ENCODE measurements at places on chromosomes 11 and 22. TPM values are rescaled to one million over a fixed set of nuclear protein-coding genes. Genes with fewer than 3 reads are reported as not detected.

GRCh38 chr11:40032331-40032730, 1427.1 kb downstream of the LRRC4C start:
- no peak overlapping the region for H3K27ac ChIP-seq
- H3K4me1 ChIP-seq = no peaks in the 10 kb centered on the region
- no peak for ATAC-seq

- H3K27me3 ChIP-seq = peaks cover 12% of the 10 kb centered on the region
- ATAC-seq = no peak
- H3K36me3 ChIP-seq = no peaks in the 10 kb centered on the region
- H3K4me1 ChIP-seq = no peaks in the 10 kb centered on the region
- no peak overlapping the region for H3K27ac ChIP-seq
Observed at GRCh38 chr11:57131080-57131790, 50.5 kb upstream of the LRRC55 start.

DNA sequence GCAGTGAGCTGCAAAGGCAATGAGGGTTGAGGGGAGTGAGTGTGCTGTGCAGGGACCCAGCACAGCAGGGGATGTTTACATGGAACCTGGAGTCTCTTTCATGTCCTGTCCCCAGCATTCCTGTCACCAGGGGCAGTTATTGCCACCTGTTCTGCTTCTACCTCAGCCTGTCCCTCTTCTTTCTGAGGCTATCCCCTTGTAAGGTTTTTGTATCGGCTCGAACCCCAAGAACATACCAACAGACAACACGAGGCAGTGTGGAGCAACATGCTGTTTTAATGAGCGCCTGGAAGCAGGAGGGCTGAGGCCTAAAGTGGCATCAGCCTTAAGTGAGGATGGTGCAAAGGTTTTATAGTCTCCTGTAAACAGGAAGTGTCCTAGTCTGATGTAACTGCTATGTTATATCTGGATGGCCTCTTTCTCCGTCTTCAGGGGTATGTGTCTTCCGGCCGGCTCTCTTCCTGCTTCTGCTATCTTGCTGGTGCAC, 3.9 kb downstream of the SCGB2A2 start:
- H3K27ac ChIP-seq = no peak overlapping the region
- ATAC-seq = no peak
- H3K4me3 ChIP-seq = no peak overlapping the region
- peaks cover 28% of the 10 kb centered on the region for H3K27me3 ChIP-seq

GRCh38 chr11:43434893-43435292, 76.2 kb downstream of the TTC17 start:
- ATAC-seq = no peak
- no peak overlapping the region for H3K27ac ChIP-seq
- H3K4me3 ChIP-seq = no peak overlapping the region
- no peaks in the 10 kb centered on the region for H3K36me3 ChIP-seq

GRCh38 chr22:27670701-27671412, 130.7 kb downstream of the MN1 start:
- H3K27me3 ChIP-seq = no peaks in the 10 kb centered on the region
- H3K27ac ChIP-seq = no peak overlapping the region
- ATAC-seq = no peak
- no peak overlapping the region for H3K4me3 ChIP-seq
- H3K4me1 ChIP-seq = peaks cover 3% of the 10 kb centered on the region
- H3K36me3 ChIP-seq = no peaks in the 10 kb centered on the region

GRCh38 chr22:43094085-43094484, 4.9 kb upstream of the TTLL1 start:
- no peaks in the 10 kb centered on the region for H3K27me3 ChIP-seq
- no peak for ATAC-seq
- H3K27ac ChIP-seq = no peak overlapping the region
- no peaks in the 10 kb centered on the region for H3K4me1 ChIP-seq
- H3K36me3 ChIP-seq = no peaks in the 10 kb centered on the region

The C22orf42 gene
- not detected for total RNA-seq

The PICK1 gene
- 35.3 TPM for total RNA-seq

The SYT13 gene
- total RNA-seq = 0.67 TPM

The KCNE3 gene
- total RNA-seq = 21.9 TPM

The TYMP gene
- 49.3 TPM for total RNA-seq

The MMP13 gene
- total RNA-seq = not detected

The RASSF10 gene
- total RNA-seq = not detected

The NXPE2 gene
- total RNA-seq = 0.19 TPM

The PRODH gene
- total RNA-seq = 12.3 TPM

Data from gastroesophageal sphincter (tissue), 4 donors.